ENCODE measurements at places on chromosomes 1 and 21.

DNA sequence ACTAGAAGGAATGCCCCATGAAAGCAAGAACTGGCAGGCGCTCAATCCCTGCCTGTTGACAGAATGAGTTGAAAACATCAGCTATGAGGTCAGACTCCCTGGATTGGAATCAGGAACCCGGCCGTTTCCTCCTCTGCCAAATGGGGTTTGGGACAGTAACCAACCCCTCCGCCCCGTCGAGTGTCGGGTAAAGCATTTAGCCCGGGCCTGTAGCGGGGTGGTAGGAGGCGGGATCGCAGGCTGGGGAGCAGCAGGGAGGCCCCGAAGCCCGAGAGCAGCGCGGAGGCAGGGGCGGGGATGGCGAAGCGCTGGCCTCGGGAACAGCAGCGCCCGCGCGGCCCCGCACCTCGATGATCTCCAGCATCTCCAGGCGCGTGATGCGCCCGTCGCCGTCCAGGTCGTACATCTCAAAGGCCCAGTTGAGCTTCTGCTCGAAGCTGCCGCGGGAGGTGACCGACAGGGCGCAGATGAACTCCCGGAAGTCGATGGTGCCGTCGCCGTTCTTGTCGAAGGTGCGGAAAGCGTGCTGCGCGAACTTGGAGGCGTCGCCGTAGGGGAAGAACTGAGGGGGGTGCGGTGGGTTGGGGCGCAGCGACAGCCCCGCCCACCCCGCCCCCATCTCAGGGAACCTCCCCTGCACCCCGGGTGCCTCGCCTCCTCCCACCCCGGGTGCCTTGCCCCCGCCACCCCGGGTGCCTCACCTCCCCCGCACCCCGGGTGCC is 7.5 kb downstream of the HPCAL4 start:
- DNase-seq: no peak

DNA sequence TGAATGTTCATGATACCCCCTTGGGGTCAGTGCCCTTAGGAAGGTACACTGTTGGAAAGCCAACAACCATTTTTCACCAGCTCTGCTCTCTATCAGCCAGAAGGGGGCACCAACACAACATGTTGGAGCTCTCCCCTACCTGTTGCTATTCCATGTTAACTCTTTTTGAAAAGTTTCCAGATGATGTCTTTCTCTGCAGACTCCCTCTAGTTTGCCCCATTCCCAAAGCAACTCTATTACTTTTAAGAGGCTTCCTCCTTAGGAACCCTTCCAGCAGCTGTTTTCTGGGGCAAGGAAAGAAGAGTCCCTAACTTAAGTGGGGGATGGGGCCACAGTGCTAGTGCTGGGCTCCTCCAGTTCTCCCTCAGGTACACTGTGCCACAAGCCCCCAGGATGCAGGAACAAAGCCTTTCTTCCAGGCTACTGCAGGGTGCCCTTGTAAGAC is 22.9 kb upstream of the NDC1 start:
- DNase-seq: no peak

- DNase-seq: no peak
These were observed 27.4 kb downstream of the ARHGEF16 start for GRCh38 chr1:3481836-3482375.

DNA sequence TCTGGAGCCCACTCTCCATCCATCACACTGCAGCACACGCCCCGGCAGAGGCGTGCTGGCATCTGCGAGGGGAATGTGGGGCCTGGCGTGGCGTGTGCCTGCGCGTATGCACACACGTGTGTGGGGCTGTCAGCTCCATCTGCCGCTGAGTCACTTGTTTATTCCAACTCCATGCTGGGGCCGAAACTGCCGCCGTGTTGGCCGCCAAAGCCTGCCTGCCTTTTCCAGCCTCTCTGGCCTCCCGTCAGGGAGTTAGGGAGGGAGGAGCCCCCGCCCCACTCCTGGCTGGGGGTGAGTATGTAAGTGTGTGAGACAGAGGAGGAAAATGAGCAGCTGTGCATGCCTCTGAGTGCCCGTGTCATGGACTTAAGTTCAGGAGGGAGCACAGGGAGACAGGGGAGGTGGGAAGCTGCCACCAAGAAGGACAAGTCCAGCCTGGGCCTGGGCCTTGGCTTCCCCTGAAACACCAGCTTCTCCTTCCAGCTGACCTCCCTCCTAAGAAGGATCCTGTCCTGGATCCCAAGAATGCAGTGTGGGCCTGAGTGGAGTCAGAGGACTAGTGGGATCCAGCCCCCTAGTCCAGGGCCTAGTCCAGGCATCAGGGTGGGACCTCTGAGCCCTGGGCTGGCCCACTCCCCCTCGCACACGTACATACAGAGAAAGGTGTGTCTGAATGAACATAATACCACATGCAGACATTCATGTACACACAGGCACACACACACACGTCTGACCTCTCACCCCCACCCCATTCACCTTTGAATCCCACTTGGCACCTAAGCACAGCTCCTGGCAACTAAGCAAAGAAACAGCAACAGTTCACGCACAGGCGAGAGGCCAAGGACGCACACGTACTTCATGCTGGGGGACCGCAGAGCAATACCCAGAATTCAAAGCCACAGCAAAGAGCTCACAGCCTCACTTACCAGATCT is 24.7 kb downstream of the MEF2D start:
- DNase-seq: no peak

DNA sequence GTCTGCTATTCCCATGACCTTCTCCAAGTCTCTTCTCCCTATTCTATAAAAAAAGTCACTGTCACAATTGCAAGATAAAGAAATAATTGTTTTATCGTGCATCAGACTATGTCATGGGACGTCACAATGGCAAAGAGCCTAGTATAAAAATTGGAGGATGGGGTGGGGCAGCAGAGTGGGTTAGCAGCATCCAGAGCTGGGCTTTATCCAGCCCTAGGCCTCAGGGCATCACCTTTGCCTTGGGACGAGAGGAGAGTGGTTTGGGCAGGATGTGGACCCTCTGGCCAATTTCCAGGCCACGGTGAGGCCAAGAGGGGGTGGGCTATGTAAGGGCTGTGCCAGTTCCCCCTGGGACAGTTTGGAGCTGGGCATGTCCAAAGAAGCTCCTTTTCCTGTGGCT is 25.7 kb downstream of the WNT4 start:
- DNase-seq: no peak

- DNase-seq: no peak
These were observed 153.0 kb upstream of the WNT4 start for GRCh38 chr1:22295856-22296255.

DNA sequence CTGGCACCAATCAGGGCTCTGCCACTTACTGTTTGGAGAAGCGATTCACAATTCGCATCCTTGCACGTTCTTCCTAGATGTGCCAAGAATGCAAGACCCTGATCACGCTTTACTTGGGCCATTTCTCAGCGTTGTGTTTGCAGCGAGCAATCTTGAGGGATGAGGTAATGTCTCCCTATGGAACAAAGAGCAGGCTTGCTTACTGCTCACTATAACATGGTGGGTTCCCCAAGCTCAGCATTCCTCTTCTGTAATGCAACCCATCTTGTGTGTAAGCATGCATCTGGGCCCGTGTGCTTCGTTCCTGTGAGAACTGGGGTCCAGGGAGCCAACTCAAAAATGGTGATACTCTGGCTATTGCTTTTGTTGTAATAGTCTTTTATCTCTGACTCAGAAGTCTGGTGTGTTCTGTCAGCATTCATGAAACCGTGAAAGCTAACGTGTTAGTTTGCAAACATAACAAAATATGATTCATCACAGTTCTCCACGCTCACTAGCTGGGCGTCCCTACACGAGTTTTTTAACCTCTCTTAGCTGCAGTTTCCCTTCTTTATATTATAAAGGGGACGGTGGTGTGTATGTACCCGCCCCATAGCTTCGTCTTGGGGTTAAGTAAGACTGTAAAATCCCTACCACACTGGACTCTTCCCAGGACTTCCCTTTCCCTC is 33.3 kb downstream of the DNTTIP2 start:
- no peak for DNase-seq

DNA sequence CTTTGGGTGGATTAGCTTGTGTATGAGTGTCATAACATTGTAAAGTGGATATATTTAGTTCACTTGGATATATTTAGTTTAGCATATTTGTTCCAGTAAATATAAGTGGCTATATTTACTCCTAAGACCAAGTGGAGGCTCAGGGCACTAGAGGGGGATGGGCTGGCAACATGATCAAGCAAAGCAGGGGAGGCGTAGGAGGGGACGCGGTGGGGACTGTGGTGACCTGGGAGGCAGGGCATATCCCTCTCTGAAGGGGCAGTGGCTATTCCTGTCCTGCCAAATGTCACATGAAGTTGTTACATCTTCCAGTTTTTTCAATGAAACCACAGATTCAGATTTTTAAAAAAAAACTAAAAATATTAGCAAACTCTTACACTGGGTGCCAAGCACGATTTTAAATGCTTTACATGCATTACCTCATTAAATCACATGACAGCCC is 51.9 kb upstream of the EDN2 start:
- no peak for DNase-seq

DNA sequence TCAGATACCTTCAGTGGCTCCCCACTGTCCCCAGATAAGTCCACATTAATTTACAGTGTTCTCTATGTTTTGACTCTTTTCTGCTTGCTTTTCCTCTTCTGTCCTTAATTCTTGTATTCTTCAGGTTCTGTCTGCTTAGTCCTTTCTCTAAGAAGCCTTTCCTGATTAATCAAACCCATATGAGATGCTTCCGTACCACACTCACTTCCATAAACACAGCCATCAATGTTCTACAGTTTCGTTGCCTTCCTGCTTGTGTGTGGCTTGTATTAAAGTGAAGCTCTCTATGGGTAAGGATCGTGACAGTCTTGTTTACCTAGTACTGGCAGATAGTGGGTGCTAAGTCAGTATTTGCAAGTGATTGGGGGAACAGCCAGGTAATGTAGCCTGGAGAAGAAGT is 75.9 kb downstream of the PRDM2 start:
- DNase-seq: no peak

GRCh38 chr1:239826211-239826610 is 265.5 kb upstream of the FMN2 start:
- no peak for DNase-seq

DNA sequence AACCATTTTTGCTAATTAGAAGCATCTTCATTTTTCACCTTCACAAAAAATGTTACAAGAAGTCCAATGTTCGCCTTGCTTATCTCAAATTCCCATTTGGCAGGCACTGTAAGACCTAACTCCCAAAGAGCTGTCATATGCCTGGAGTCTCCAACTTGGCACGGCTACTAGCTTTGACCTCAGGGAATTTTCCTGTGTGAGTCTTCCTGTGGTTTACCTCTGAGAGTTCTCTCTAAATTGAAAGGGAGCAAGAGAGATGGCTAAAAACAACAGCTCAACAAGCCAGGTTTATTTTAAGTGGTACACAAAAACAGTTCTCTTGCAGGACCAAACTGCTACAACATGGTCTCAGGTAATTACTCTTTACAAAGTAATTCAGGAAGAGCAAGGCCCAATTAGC is 756.0 kb upstream of the ADGRL2 start:
- DNase-seq: no peak

DNA sequence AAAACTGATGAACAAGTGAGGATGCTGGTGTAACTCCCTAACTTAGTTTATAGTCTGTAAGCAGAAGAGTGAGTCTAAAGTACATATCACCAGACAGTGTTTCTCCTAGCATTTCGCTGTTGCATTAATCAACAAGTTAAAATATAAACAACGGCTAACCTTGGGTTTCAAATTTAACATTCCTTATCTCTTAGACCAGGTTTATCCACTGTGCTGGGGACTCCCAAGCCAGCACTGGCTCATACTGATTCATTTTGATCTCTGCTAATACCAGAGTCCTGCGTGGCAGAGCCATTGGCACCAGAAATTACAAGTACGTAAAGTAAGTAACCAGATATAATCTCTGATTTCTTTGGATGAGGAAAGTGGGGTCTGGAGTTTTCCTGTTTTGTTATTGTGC is at the start of gene FMO1:
FMO1 (plus strand) TSS at position 193 of the 400 bp plus-strand sequence. CDS start 9,594 bp downstream, outside the sequence.
- no peak for DNase-seq

DNA sequence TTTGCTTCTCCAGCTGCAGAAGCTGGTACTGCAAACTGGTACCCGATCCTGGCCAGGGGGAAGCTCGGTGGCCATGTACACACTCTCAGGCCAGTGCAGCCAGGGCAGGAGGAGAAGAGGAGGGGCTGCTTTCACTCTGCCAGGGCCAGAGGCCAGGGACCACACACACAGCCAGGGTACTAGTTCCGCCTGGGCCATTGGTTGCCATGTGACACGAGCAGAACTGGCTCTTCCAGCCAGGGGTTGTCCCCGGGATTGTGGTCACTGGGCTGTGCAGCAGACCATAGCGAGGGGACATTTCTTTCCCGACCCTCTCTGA is 3.7 kb upstream of the SHISAL2A start:
- no peak for DNase-seq

DNA sequence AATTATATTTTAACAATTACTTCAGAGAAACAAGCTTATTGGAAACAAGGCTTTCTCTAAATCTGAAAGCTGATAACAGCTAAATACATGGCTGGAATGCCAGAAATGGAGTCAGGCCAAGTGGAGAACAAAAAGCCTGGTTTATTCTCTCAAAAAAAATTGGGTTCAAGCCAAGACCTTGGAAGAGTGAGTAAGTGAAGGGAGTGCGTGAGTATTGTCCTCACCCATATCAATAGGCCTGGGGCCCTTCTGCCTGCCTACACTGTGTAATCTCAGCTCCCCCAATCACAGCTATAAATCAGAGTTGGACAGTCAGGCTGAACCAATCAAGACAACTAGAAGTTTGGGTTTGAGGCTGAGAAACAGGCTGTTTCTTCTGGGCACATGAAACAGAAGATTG is 7.4 kb downstream of the KYAT3 start:
- DNase-seq: no peak

DNA sequence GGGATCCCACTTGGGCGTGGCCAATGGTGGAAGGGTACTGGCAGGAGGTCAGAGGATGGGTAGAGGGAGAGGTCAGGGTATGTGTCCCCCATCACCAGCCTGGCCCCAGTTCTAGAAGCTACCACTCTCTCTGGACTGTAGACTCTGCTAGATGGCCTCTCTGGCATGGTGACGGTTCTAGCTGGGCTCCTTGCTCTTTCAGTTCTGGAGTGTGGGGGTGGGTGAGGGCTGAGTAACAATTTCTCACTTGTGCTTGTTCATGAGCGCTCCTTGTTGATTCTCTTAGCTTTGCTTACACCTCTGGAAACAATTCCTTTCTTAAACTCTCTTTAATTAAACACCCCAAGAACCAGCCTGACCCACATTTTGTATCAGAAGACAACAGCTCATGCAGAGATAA is 25.3 kb upstream of the EXOSC10 start:
- no peak for DNase-seq

GRCh38 chr1:160837558-160838205 is 25.0 kb downstream of the CD244 start:
- DNase-seq: no peak

Data from SW 1271 (cell line).